ENCODE measurements at places on chromosomes 5 and 9.

DNA sequence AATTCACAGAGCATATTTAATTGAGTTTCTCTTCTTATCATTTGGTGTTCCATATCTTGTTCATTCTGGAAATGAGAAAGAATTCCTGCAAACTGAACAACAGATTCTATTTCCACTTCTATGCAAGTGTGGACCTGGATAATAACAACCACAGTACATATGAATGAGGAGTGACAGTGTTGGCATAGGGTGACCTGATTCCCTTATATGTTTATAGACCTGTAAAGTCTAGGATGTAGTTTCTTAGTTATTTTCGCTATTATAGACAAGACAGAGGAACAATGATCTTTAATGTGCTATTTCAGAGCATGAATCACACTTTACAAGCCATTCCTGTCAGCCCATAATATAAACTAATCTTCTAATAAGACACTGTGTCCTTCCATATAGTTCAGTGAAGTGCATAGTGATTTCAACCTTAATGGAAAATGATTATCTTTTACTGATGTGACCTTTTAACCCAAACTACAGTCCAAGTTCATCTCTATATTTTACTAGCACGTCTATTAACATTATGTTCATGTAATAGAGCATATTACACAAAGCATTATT is 88.2 kb upstream of the FAM174A start:
- DNase-seq, result no peak

GRCh38 chr5:143977891-143978461 is 166.0 kb downstream of the HMHB1 start:
- DNase-seq, result no peak

DNA sequence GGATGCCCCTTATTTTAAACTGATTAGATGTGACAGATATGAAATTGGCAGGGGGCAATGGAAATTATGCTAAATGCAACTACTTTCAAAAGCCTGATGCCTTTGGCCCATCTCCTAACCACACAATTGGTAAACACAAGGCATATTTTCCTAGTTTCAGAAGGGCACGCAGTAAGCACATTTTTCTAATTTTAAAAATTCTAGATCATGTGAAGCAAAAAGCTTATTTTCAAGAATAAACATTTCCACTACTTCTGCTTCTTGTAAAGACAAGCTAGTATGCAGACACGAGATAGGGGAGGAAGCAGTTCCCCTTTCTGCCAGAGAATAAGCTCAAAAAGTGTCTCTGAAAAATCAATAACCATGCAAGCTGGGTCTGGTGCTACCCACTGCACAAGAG is 67.7 kb downstream of the ABCA1 start:
- DNase-seq, result no peak

DNA sequence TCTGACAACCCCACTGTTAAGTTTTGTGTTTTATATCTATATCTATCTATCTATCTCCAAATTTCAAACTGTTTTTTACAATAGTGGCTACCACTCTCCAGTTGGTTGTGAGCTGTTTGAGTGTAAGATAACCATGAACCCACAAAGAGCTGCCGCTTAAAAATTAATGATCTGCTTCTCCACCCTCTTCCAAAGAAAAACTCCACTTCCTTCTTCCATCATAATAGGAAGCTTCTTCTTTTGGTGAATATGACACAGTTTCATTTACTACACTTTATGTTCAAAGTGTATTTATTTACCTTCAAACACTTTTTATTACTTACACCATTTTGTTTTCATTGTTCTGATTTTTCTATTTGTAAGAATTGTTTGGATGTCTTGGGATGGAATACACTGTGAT is 37.9 kb downstream of the SPZ1 start:
- DNase-seq, result no peak

GRCh38 chr5:14552017-14552416 is 29.6 kb upstream of the OTULINL start:
- DNase-seq, result no peak

DNA sequence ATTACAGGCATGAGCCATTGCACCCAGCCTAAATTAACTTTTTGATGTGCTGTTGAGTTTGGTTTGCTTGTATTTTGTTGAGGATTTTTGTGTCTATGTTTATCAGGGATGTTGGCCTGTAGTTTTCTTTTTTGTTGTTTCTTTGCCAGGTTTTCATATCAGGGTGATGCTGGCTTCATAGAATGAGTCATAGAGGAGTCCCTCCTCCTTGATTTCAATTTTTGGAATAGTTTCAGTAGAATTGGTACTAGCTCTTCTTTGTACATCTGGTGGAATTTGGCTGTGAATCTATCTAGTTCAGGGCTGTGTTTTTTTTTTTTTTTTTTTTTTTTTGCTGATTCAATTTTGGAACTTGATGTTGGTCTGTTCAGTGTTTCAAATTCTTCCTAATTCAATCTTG is 1164.3 kb upstream of the DMAC1 start:
- no peak for DNase-seq

- no peak for DNase-seq
Observed at GRCh38 chr9:35374436-35374835, 115.5 kb upstream of the RUSC2 start.

GRCh38 chr5:40483316-40483715 is 196.4 kb upstream of the PTGER4 start:
- no peak for DNase-seq

DNA sequence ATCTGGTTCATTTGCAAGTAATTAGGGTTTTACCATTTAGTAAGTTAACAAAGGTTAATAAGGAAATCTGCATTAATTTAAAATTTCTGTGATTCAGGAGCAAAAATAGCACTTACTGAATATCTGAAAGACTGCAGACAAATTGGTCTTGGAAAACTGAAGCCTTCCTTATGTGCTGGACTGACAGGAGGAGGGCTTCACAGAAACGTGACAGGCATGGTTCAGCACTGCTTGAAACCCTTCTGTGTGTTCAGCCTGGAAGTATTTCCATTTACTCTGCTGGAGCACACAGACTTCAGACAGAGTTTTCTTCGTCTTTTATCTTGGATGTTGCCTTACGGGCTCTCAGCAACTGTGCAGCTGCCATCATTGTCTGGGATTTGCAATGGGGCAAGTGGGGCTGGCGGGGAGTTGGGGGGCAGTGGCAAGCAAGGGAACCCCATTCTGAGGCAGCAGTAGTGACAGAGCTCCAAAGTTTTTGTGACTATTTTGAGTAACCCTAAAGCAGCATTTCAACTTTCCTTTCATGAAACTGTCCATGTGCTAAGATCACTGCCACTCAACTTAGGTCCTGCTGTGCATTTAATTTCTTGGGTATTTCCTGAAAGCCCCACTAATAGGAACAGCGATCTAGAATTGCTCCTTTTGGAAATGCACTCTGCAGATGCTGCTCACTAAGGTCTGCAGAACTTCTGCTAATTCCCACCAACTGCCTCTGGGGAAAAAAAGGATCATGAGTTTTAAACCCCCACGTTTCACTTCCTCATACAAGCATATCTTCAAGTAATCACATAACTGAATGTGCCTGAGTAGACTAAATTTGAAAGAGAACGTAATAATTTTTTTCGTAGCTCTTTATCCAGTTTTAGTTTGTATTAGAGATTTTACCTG is 56.6 kb downstream of the KCNN2 start:
- DNase-seq, result no peak

DNA sequence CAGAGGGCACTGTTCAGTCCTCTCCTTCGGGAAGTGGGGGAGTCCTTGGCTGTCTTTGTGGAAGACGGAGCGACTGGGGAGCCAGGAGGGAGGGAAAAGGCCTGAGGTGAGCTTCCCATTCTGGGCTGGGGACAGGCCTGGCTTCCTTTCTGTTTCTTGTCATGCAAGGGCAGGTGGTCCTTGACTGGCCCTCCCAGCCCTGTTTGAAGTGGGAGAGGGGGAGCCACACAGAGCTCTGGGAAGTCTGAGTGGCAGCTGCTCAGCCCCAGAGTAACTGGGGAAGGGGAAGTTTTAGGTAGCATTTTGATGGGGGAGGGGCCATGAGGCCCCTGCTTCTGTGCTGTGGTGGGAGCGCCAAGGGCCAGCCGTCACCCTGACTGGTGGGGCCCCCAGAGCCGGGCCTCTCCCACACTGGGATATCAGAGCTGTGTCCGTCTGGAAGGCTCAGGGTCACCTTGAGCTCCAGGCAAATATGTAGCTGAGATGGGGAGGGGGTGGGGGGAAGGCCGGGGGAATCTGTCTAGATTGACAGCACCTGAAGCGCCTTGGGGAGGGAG is 6.5 kb downstream of the UNC5A start:
- no peak for DNase-seq

GRCh38 chr5:78508186-78508765 is 140.3 kb downstream of the LHFPL2 start:
- DNase-seq, result no peak

DNA sequence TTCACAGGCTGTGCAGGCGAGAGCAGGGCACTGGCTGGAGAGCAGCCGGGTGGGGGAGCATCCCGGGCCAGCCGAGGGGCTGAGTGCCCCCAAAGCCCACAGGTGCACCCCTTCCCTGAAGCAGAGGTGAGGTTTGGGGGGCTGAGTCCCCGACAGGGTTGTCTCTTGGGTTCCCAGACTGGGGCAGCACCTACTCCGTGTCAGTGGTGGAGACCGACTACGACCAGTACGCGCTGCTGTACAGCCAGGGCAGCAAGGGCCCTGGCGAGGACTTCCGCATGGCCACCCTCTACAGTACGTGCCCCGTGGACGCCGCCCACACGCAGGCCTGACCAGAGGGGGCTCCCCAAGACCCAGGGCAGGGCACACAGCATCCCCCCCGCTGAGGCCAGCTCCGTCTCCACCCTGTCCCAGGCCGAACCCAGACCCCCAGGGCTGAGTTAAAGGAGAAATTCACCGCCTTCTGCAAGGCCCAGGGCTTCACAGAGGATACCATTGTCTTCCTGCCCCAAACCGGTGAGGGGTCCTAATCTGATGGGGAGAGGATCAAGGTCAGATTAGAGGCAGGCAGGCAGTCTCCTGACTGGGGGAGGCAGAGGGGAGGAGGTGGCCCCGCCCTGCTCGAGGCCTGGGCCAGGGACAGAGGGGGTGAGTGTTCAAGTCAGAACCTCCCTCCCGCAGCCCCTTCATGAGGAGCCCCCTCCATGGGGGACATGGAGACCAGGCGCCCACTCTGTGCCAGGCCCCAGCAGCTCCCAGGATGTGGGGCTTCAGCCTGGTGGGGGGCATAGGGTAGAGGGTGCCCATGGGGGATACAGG is 2.7 kb downstream of the PTGDS start:
- DNase-seq, result peak; percentile 50

GRCh38 chr9:85715587-85715986 is 26.2 kb downstream of the AGTPBP1 start:
- no peak for DNase-seq

- no peak for DNase-seq
Observed at GRCh38 chr9:82412586-82413305, 424.2 kb downstream of the SPATA31D1 start.

DNA sequence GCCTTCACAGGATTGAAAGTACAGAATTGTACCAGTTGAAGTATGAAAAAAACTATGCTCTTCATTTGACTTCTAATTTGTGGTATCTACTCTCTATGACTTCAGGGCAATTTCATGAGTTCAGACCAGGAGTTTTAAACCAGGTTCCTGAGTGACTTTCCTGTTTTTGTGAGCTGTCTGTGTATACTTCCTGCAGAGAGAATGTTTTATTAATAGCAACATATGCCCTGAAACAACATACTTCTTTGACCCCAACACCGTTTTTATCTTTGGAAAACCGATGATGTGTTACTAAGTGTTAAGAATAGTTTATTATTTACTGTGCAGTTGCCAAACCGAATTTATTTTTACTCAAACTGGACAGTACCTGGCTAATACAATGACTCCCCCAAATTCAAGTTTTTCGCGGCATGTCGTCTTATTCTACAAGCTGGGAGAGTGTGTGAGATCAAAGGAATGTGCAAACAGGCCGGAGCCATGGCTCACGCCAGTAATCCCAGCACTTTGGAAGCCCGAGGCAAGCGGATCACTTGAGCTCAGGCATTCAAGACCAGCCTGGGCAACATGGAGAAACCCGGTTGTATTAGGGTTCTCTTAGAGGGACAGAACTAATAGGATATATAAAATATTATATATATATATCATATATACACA is 58.7 kb upstream of the ERBIN start:
- no peak for DNase-seq

DNA sequence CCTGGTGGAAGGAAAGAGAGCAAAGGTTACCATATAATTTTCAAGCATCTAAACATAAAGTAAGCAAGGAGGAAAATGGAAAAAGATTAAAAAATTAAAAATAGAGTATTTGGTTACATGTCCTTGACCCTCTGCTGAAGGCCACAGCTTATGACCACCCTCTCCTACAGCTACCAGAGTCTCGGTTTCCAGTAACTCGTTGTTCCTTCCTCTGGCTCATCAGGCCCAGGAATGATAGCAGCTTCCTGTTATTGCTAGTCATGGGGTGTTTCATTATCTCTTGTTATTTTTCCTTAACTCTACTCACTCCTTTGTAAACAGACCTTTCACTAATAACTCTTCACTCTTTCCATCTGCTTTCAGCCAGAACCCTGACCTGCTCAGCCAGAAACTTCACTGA is 102.2 kb downstream of the YTHDC2 start:
- DNase-seq, result no peak

GRCh38 chr9:79955300-79955699 is 383.5 kb downstream of the TLE4 start:
- no peak for DNase-seq

DNA sequence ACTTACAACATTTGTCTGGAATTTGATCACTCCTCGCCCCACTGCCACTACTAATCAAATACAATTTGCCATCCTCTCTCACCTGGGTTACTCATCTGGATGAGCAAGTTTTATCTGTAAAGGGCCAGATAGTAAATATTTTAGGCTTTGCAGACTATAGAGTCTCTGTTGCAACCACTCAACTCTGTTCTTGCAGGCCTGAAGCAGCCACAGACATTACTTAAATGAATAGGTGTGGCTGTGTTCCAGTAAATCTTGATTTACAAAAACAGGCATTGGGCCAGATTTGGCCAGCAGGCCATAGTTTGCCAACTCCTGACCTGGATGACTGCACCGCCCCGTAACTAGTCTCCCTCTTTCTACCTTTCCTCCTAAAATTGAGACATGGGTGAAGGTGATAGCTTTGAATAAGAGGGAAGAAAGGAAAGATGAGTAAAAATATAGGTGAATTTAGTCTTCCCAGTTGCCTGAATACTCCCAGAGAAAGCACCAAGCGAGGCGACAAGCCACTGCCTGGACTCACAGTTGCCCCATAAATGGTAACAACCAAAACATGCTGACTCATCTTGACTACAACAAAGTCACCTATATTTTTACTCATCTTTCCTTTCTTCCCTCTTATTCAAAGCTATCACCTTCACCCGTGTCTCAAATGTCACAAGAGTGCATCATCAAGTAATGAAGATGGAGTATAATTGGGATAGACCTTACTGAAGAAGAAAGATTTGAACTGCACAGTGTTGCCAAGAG is 32.5 kb upstream of the SCAMP1 start:
- no peak for DNase-seq

- DNase-seq, result no peak
Observed at GRCh38 chr9:123090198-123090896, 56.9 kb downstream of the GPR21 start.

GRCh38 chr9:69030851-69031645 is 4.5 kb upstream of the FXN start:
- DNase-seq, result no peak

DNA sequence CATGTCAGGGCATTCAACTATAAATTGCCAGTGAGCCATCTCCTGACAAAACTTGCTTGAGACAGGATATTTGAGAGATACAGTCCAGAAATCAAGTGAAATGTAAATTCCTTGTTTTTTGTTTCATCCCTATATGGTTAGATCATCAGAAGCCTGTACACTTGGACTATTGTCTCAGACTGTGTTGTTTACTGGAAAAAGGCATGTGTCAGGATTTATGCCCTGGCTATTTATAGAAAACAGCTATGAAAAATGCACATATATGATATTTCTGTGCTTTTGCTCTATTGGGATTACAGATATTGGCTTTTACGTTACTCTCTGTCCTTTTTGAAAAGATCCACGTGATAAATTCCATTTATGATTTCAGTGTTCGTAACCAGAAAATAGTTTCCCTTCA is 44.2 kb downstream of the IL31RA start:
- no peak for DNase-seq

All from C1 segment of cervical spinal cord (tissue), 14 donors.